Fibroblast of pulmonary artery (primary cell): ENCODE measurements at places on chromosomes 12 and 14.

DNA sequence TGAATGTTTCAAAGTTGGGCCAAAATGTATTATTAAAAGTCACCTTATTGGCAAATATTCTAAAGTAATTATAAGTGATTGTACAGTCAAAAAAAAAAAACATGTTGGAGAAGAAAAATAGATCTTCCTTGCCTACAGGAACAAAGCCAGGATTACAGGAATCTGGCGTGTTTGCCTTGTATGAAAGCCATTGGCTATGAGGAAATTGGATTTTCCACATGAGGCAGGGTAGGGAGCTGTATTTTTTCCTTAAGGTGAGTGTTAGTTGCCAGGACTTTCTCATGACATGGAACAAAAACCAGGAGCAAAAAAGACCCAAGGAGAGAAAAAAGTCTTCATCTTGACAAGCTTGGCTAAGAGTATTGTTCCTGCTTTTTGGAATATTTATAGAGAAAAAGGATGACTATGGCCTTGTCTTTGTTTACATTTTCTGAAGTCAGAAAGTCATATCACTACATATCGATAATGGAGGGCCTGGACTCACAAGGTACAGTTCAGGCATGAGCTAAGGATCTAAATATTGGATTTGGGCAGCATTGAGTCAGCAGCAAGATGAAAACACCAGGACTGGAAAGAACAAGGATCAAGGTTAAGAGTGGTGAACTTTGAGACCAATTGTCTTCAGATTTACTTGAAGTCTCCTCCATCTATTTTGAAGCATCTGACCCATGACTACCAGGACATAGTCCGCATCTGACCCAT lies 68.4 kb upstream of the FLRT2 start:
- no peak for DNase-seq

DNA sequence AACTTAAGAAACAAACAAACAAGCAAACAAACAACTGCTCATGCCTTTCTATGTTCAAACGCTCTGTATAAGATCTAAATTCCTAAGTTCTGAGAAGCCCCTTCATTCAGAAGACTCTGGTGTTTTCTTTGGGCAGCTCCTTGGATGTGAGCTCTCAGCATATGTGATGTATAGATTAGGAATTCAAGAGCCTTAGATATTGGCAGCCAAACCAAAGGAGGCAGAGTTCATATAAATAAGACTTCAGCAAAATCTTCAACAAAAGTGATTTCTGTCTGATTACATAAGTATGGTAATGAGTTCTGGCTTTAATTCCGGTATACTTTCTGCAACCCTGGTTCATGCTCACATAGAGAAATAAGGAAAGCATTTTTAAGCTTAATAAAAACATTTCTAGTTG lies 145.6 kb downstream of the DYRK2 start:
- DNase-seq = peak; percentile 12

- DNase-seq = peak; percentile 53
These were observed 51.2 kb downstream of the ARMH4 start for GRCh38 chr14:58100735-58101368.

GRCh38 chr12:75725521-75726111 lies 214.2 kb upstream of the KRR1 start:
- peak; percentile 60 for DNase-seq

GRCh38 chr12:122031342-122032216 lies 9.9 kb downstream of the BCL7A start:
- peak; percentile 39 for DNase-seq

DNA sequence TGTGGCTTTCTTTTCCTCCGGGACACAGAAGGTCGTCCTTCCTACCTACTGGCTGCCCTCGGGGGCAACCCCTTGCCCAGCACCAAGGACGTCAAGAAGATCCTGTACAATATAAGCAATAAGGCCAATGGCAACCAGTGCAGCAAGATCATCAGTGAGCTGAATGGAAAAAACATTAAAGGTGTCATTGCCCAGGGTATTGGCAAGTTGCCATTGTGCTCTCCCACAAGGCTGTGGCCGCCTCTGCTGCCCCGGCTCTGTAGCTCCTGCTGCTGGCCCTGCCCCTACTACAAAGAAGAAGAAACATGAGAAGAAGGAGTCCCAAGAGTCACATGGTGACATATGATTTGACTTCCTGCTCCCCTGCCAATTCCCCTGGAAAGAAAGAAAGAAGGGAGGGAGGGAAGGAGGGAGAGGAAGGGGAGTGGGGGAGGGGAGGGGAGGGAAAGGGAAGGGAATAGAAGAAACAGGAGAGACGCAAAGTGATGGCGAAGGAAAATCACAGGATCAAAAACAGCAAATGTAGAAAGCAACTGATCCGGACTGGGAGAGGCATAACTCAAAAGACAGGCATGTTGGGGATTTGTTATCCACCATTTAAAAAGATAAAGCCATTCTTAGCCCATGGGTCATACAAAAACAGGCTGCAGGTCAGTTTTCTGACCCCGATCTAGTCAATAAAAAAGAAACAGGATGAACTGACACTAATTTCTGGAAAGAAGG lies 61.3 kb upstream of the RESF1 start:
- peak; percentile 53 for DNase-seq

DNA sequence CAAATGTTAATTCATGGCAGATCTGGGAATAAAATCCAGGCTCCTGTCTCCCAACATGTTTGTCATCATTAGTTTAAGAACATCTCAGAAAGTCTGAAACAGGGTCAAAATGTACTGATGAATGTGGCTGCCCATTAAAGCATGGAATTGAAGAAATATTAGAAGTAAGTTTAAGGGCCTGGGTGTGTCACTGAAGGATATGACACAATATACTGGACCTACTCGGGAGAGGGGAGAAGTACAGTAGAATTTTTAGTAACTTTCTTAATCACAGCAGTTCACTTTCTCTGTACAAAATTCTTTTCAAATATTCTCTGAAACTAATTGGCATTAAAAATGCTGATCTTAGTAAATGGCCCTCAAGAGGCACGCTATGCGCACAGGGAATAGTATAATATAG lies 185.5 kb downstream of the ETV6 start:
- DNase-seq = no peak

- DNase-seq = no peak
These were observed 3.6 kb upstream of the FOXG1 start for GRCh38 chr14:28762955-28763326.

DNA sequence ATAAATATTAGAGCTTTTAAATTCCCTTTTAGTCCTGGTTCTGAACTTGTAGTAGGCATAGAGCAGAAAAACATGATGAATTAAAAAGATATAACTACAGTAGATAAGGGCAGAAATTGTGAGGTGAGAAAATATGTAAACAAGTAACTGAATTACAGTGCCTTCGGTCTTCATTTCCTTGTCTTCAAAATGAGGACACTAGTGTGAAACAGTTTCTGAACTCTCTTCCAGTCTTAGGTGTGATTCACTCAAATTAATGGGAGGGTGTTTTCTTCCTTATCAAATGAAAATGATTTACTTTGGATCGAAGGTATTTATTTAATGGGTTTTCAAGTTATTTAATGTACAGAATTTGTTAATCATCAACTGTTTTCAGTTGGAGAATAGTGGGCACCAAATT lies 1.5 kb downstream of the FGD4 start:
- no peak for DNase-seq

GRCh38 chr14:95238487-95239298 lies 81.0 kb downstream of the CLMN start:
- DNase-seq = no peak

DNA sequence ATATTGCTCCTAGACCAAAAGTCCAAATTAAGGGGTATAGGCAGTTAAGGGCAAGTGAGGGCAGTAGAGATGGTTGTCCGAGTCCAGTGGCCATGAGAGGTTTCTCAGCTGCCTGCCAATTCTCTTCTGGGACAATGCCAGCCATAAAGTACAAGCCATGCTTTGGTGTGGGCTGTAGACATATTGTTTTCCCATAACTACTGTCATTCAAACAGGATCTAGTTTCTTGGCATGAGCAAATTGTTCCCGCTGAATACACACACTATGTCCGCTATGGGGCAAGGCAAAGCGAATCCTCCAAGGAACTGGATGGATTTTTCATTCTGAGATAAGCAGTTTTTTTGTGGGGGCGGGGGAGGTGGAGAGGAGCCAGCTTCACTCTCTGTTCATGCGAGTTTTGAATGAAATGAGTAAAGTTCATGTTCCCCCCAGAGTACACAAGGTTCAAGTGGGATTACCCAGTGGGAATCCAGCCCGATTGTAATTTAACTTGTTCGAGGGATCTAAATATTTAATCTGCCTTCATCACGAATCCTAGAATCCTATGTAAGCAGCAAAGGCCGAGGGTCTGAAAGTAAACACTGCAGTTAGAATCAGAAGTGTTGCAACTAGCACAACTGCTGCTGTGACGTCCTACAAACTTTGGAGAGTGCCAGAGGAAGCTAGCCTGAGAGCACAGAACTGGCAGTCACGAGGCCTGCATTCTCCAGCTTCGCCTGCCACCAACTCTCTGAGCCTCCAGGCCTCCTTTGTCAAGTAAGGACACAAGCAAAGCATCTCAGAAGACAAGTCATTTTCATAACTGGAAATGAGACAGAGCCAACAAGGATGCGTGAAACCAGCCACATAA lies 137.0 kb downstream of the CRADD start:
- peak; percentile 98 for DNase-seq
